ENCODE measurements at places on chromosomes 5 and 9.

- no peaks in the 10 kb centered on the region for H3K27me3 ChIP-seq
- peak overlapping the region; percentile 96 for H3K27ac ChIP-seq
- no peak for DNase-seq
- H3K4me1 ChIP-seq: peaks cover 39% of the 10 kb centered on the region
- no peak overlapping the region for H3K4me3 ChIP-seq
Observed at GRCh38 chr5:372996-373709, 51.6 kb downstream of the AHRR start.

GRCh38 chr5:67166460-67167285 lies 29.9 kb downstream of the CD180 start:
- DNase-seq: no peak
- H3K27me3 ChIP-seq: no peaks in the 10 kb centered on the region
- no peak overlapping the region for H3K4me3 ChIP-seq
- peaks cover 6% of the 10 kb centered on the region for H3K4me1 ChIP-seq
- peaks cover 8% of the 10 kb centered on the region for H3K36me3 ChIP-seq

DNA sequence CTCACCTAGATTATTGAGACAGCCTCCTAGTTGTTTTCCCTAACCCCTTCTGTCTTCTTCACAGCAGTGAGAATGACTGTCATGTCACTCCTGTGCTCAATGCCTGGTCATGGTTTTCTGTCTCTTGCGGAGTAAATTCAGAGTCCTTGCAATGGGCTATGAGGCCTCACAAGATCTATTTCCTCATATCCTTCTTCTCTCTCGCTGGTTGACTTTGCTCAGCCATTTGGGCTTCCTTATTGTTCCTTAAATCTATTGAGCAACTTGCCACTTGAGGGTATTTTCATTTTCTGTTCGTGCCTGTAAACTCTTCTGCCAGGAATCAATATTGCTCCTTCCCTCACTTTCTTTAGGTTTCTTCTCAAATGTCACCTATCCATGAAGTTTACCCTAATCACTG lies 9.0 kb downstream of the PPP3R2 start:
- no peak overlapping the region for H3K27ac ChIP-seq
- no peaks in the 10 kb centered on the region for H3K36me3 ChIP-seq
- H3K4me1 ChIP-seq: no peaks in the 10 kb centered on the region
- no peaks in the 10 kb centered on the region for H3K27me3 ChIP-seq
- no peak overlapping the region for H3K4me3 ChIP-seq

DNA sequence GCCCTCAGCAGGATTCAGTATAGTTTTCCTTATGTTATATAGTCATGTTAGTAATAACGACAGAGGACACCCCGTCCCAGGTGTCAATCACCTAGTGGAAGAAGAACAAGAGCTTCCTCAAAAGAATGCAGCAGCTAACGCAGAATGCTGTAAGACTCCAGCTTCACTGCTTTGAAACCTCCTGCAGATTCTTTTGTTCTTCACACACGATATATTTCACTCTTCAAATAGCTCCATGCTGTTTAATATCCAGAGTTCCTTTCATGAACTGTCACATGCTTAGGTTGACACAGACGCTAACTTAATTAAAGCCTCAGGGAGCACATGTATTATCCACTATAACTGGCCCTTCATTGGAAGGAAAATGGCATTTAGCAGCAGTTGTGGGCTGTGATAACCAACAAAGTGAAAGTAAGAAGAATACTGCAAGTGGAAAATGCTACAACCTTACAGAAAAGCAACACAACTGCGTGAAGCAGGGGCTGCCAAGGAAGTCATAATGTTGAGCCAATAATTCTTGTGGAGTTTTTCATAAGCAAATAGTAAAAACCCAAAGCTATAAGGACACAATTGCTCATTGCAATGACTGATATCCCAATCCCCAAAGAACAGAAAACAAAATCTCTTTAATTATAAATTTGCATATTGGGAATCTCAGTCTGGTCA lies 387.5 kb downstream of the PLK2 start:
- no peaks in the 10 kb centered on the region for H3K4me1 ChIP-seq
- no peaks in the 10 kb centered on the region for H3K27me3 ChIP-seq
- no peak for DNase-seq
- H3K4me3 ChIP-seq: no peak overlapping the region
- H3K27ac ChIP-seq: no peak overlapping the region
- no peaks in the 10 kb centered on the region for H3K36me3 ChIP-seq
